Right cardiac atrium (tissue), 5 donors: ENCODE measurements at places on chromosomes 6 and 20. TPM values are rescaled to one million over a fixed set of nuclear protein-coding genes. Genes with fewer than 3 reads are reported as not detected.

Gene UTRN
- total RNA-seq = 55.5 TPM

Gene HLA-DRB1
- total RNA-seq = 86.4 TPM

Gene SMLR1
- total RNA-seq = not detected

Gene RRAGD
- total RNA-seq = 92.2 TPM

Gene LY6G6F
- total RNA-seq = not detected

Gene LCA5
- total RNA-seq = 3.6 TPM

DNA sequence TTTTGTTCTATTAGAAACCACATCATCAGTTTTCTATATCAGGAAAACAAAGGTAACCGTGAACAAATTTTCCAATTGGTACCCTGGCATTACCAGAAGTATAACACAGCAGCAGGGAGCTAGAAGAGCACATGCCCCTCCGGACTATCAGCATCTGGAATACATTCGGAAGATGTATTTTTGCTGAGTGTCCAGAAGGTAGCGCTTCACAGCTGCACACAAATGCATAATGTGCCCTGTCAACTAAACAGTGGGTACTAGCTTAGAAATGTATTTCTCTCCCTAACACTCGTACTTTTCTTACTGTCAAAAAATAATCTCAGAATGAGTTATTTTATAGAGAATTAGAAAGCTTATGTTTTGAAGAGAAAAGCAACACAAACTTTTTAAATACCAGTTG lies 77.6 kb downstream of the HUS1B start:
- DNase-seq = no peak

- DNase-seq = no peak
These were observed 74.6 kb downstream of the DTD1 start for GRCh38 chr20:18662279-18663040.

DNA sequence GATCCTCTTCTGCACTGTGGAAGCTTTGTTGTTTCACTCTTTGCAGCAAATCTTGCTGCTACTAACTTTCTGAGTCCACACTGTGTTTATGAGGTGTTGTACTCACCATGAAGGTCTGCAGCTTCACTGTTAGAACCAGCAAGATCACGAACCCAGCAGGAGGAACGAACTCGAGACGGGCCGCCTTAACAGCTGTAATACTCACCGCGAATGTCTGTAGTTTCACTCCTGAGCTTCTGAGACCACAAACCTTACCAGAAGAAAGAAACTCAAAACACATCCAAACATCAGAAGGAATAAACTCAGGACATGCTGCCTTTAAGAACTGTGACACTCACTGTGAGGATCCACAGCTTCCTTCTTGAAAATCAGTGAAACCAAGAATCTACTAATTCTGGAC lies 48.1 kb upstream of the MBOAT1 start:
- no peak for DNase-seq

DNA sequence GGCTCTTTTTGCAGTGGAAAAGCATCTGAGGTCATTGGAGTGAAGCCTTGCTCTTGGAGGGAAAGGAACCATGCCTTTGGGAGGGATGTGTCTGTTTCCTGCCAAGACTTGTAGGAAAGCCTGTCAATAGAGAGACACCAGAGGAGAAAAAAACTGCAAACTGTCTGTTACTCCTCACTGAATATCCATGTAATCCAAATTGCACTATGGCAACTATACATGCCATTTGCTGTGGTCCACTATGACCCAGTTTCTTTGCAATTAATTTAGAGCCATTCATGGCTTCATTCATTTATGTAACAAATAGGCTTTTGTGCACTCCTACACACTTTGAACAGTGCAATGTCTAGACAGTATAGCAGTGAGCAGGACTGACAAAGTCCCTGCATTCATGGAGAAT lies 296.5 kb downstream of the SLC35F1 start:
- no peak for DNase-seq

DNA sequence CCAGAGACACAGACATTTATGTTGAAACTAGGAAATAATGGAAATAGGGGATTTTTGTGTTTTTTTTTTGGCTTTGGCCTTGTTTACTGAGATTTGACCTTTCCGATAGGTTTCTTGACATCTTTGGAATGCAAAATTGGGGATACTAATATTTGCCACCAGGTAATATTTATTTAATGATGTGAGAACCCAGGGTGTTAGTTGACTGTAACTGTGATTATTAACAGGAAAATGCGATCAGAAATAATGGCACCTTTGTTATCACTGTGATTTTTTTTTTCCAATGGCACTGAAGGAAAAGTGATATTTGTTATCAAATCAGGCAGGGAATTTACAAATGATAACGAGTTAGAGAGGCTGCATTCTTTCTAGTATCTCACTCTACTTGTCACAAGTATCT lies 330.5 kb downstream of the SOX4 start:
- no peak for DNase-seq

DNA sequence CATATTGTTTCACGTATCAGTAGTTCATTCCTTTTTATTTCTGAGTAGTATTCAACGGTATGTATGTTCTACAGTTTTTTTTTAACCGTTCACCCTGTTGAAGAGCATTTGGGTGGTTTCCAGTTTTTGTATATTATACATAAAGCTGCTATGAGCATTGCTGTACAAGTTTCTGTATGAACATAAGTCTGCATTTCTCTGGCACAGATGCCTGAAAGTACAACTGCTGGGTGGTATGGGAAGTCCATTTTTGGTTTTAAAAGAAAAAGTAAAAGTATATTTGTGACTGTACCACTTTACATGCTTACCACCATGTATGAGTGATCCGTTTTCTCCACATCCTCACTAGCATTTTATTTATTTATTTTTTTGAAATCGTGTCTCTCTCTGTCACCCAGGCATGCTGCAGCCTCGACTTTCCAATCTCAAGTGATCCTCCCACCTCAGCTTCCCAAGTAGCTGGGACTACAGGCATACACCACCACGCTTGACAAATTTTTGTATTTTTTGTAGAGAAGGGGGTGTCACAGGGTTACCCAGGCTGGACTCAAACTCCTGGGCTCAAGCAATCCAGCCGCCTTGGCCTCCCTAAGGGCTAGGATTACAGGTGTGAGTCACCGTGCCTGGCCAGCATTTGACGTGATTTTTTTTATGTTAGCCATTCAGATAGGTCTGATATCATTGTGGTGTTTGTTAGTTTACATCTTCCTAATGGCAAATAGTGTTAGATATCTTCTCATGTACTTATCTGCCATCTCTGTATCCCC lies 11.0 kb upstream of the SIM1 start:
- no peak for DNase-seq

GRCh38 chr6:159535656-159536350 lies 157.2 kb downstream of the SOD2 start:
- DNase-seq = no peak

- no peak for DNase-seq
These were observed 11.8 kb downstream of the UNC5CL start for GRCh38 chr6:41027241-41027640.

DNA sequence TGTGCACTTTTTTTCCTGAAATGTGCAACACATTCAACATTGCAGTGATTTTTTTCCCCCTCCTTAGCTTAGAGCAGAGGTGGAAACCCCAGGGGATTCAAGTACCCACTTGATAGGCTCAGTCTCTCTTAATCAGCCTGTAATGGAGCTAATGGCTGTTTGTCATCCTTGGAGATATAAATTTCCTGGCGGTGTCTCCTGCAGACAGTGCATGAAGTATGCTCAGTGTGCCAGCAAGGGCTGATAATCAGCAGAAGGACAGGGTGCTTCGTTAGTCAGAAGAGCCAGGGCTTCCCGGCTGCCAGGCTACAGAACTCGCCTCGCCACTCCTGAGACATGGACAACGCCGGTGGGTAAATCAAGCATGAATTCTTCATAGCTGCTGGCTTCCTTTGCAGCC lies 69.8 kb upstream of the PHACTR2 start:
- DNase-seq = no peak

- no peak for DNase-seq
These were observed 16.4 kb upstream of the ENPP4 start for GRCh38 chr6:46113370-46113769.
